Activated CD4-positive, alpha-beta T cell treated with anti-CD3 and anti-CD28 coated beads, Interleukin-2, amount 50 U/mL, for 1 hour (primary cell): ENCODE measurements at places on chromosomes 5 and 9.

- DNase-seq: no peak
Observed at GRCh38 chr5:1162751-1163150, 38.6 kb upstream of the SLC6A19 start.

GRCh38 chr5:170538696-170539586 is 35.1 kb downstream of the KCNIP1 start:
- no peak for DNase-seq

DNA sequence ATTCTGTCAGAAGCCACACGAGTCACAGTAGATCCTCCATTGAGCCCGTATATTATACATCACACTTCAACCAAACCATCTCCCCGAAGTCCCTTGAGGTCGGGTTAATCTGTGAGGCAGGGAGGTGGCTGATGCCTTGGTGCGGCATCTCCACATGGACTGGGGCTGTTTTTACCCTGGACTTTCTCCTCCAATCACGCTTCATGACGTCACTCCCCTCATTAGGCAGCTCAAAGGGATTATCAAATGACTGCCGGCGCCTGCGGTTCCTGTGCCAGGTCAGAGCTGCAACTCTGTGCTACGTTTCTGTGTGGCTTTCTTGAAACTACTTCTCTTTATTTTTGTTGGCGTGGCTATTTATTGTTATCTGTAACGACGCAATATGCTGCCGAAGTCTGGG is 53.7 kb downstream of the TMOD1 start:
- DNase-seq: no peak

DNA sequence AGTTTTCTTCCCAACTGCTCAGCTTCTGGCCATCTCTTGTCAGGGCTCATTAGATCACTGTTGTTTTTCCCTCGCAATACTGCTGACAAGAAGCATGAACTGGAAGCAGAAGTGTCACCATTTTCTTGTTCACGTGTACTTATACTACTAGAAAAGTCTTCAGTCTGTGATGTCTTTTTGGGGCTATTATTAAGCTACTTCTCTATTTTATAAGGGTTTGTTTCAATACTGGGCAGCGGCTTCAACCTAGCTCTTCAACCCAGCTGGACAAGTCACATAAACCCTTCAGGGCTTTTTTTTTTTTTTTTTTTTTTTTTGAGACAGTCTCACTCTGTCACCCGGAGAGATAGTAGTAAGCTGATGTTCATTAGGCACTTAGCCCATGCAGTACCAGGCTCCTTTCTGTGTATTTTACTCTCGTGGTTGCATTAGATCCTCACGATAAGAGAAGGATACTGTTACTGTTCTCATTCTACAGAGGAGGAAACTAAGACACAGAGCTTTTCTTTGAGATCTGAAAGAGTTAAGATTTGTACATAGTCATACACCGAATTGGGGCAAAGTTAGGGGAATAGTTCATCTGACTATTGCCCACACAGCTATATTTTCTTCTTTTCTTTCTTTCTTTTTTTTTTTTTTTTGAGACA is 20.5 kb downstream of the RAPGEF1 start:
- no peak for DNase-seq

GRCh38 chr5:16018970-16019369 is 160.6 kb downstream of the MARCHF11 start:
- no peak for DNase-seq

- DNase-seq: no peak
Observed at GRCh38 chr5:35470866-35471265, 146.8 kb upstream of the SPEF2 start.

- DNase-seq: peak; percentile 50
Observed at GRCh38 chr9:114339130-114339908, 9.7 kb downstream of the ORM2 start.

DNA sequence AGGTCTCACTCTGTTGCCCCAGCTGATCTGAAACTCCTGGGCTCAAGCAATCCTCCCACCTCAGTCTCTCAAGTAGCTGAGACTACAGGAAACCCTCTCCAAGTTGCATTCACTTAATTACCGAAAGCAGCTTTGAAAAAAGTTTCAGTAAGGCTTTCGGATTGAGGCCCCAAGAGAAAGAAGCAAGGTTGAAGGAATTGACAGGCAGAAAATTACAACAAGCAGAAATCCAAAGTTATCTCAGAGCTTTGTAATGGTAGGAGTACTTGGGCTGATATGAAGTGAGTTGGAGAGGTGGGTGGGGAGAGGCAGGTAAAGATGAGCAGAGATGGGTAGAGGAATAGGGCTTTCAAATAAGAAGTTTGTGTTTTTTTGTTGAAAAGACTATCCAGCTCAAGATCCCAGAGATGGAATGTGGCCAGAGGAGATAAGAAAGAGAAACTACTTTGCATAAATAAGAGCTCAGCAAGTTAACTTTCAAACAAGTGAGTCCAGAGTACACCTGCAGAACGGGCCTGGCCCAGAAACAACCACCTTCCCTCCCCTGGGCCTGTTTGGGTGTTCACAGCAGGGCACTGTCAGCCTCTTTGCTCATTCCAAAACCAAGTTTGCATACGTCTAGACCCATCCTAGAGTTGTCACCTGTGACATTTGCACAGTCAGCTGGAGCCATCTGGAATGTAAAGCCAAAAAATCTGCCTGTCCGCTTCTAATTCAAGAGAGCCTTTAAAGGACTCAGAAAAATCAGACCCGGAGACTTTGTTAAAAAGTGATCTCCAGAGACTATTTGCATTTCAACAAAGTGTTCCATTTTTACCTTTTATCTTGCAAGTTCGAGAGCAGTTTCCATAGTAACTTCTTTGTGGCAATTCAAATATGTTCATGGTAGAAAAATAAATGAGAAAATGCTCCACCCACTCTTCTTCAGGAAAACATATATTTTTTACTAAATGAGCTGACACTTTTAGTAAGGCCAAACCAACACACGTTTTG is 2.2 kb upstream of the CLINT1 start:
- peak; percentile 4 for DNase-seq

- DNase-seq: no peak
Observed at GRCh38 chr5:150372639-150373038, 15.1 kb downstream of the TCOF1 start.

DNA sequence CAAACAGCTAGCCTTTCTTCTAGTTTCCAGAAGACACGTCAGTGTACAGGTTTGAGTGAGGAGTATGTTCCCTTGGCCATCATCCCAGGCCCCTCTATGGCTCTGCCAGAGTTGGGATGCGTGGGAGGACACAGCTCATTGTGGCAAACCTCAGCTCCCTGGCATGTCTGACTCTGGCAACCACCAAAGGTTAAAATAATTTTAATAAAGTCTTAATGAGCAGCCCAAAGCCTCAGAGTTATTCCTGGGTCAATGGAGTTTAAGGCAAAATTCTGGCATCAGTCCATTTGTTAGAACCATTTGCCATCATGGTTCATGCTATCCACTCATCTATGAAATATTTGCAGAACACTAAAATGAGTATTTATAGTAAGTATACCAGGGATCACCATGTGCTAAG is 79.8 kb upstream of the PAPPA start:
- no peak for DNase-seq

DNA sequence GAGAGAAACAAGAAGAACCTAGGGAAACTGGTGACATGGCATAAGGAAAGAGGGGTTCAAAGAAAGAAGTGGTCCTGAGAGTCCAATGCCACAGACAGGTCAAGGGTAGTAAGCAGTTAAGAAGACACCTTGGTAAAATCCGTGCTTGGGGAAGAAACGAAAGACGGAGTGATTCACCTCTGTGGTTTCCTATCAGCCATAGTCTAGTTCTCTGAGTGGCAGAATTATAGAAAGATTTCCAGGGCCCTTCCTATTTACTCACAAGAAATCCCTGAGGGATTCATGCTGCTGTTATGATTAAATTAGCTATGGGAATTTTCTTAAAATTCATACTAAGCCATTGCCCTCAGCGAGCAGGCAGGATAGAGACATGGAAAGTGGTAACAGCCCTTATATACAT is 31.7 kb downstream of the IL33 start:
- no peak for DNase-seq
